ENCODE measurements at places on chromosomes 3 and 15.

DNA sequence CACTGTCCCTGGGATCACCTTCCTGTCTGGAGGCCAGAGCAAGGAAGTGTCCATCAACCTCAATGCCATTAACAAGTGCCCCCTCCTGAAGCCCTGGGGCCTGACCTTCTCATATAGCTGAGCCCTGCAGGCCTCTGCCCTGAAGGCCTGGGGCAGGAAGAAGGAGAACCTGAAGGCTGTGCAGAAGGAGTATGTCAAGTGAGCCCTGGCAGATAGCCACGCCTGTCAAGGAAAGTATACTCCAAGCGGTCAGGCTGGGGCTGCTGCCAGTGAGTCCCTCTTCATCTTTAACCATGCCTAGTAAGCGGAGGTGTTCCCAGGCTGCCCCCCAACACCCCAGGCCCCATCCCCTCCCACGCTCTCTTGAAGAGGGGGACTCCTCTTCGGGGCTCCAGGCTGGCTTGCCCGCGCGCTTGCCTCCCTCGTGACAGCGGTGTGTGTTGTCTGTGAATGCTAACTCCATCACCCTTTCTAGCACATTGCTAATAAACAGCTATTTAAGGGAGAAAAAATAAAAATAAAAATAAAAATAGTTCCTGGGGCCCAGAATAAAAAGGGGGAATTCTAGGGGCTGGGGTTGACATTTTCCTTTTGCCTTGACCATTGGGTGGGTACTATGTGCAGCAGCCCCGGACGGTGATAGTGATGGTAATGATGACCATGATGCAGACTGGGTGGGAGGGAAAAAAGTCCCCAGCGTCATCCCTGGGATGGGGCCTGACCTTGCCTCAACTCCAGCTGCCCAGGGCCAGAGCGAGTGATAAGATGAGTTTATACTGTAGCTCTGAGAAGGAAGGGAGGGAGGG lies 3.3 kb upstream of the ALAS1 start:
- H3K4me1 ChIP-seq = peaks cover 27% of the 10 kb centered on the region
- H3K36me3 ChIP-seq = no peaks in the 10 kb centered on the region
- H3K27me3 ChIP-seq = no peaks in the 10 kb centered on the region
- DNase-seq = no peak
- H3K4me3 ChIP-seq = no peak overlapping the region
- no peak overlapping the region for H3K27ac ChIP-seq

DNA sequence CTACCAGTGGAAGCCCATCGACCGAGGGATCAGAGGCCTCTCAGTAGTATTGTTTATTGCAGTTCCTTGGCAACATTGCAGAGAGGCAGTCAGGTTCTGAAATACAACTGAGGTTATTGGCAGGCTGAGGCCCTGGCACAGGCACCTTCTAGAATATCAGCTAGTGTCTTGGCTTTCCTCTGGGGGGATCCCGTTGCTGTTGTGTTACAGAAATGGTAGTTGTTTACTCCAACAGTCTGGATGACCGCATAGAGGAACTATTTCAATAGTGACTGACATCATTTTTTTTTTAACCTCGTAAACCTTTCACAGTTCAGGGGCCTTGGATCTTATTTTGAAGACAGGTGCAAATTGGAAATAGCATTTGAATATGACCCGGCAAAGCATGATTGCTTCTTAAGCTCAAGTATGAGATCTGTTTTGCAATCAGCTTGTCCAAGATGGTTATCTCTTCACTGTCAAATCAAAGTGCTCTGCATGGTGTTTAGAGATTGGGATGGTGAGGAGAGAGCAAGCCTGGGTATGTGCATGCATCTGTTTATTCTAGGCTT lies 63.9 kb downstream of the PGPEP1L start:
- H3K36me3 ChIP-seq = peaks cover 8% of the 10 kb centered on the region
- H3K27me3 ChIP-seq = no peaks in the 10 kb centered on the region
- no peaks in the 10 kb centered on the region for H3K4me1 ChIP-seq
- no peak overlapping the region for H3K4me3 ChIP-seq

- peak overlapping the region; percentile 60 for H3K27ac ChIP-seq
- no peak overlapping the region for H3K4me3 ChIP-seq
- peaks cover 7% of the 10 kb centered on the region for H3K36me3 ChIP-seq
- no peaks in the 10 kb centered on the region for H3K27me3 ChIP-seq
These were observed 106.3 kb upstream of the BOC start for GRCh38 chr3:113105093-113105449.

- no peak for DNase-seq
- H3K36me3 ChIP-seq = no peaks in the 10 kb centered on the region
- peaks cover 5% of the 10 kb centered on the region for H3K4me1 ChIP-seq
These were observed 52.9 kb downstream of the CLEC3B start for GRCh38 chr3:45078910-45079522.

GRCh38 chr3:84066915-84067314 lies 891.9 kb upstream of the CADM2 start:
- no peaks in the 10 kb centered on the region for H3K27me3 ChIP-seq
- H3K4me3 ChIP-seq = no peak overlapping the region
- no peak overlapping the region for H3K27ac ChIP-seq
- H3K4me1 ChIP-seq = peaks cover 7% of the 10 kb centered on the region
- no peaks in the 10 kb centered on the region for H3K36me3 ChIP-seq

GRCh38 chr15:45136378-45136764 lies 6.6 kb downstream of the DUOX1 start:
- no peak overlapping the region for H3K4me3 ChIP-seq
- peak overlapping the region; percentile 35 for H3K27ac ChIP-seq
- H3K27me3 ChIP-seq = peaks cover 56% of the 10 kb centered on the region

DNA sequence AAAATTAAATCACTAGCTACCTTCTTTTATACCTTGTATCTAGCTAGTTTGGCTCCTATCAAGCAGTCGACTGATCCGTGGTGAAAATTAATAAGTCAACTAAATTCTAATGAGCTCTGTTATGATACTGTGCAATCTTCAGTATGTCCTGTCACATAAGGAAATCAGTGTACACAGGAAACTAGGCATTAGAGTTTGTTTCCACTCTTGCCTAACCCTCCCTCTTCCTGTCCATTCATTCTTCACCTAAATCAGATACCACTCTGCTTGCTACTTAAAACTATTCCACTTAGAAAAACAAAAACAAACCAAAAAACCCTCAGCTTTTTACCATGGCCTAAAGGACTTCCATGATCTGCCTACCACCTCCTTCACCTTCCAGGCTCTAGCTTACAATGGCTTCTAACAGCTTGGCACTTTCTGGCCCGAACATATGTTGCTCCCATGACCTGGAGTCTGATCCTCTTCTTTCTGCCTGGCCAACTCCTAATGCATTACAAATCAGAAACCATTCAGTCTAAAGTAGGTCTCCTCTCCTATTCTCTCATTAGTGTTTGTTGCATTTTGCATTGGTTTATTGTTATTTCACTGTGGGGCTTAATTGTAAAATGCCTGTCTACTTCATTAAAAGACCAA lies 7.9 kb downstream of the RFC4 start:
- H3K27me3 ChIP-seq = no peaks in the 10 kb centered on the region
- H3K27ac ChIP-seq = no peak overlapping the region
- H3K4me1 ChIP-seq = peaks cover 4% of the 10 kb centered on the region
- DNase-seq = no peak
- H3K36me3 ChIP-seq = peaks cover 15% of the 10 kb centered on the region
- no peak overlapping the region for H3K4me3 ChIP-seq

DNA sequence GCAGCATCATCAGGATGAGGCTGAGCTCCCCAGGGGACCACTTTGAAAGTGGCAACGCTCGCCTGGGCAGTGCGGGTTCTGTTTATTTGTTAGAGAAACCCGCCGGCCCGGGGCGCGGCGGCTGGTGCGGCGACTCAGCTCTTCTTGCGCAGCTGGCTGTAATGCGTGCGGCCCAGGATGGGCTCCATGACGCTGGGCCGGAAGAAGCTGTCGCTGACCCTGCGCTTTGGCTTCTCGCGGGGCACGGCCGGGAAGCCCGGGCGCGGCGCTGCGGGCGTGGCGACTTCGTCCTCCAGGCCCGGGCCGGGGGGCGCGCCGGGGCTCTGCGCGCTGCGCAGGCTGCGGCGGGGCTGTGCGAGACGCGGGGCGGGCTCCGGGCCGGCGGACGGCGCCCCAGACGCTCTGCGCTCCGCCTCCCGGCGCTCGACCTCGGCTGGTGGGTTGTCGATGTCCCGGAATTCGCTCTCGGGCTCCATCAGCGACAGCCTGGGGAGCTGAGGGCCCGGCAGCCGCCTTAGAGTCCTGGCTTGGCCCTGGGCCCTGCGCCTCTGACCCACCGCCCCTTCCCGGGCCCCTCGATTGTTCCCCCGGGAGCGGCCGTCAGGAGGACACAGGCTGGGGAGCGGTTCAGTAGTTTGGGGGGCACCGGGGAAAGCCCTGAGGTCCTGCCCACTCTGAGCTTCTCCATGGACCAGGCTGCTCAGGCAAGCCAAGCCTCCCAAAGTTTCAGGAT lies 10.3 kb upstream of the KIF7 start:
- peak; percentile 53 for DNase-seq
- peaks cover 4% of the 10 kb centered on the region for H3K4me1 ChIP-seq
- no peak overlapping the region for H3K4me3 ChIP-seq
- no peak overlapping the region for H3K27ac ChIP-seq
- peaks cover 8% of the 10 kb centered on the region for H3K27me3 ChIP-seq

DNA sequence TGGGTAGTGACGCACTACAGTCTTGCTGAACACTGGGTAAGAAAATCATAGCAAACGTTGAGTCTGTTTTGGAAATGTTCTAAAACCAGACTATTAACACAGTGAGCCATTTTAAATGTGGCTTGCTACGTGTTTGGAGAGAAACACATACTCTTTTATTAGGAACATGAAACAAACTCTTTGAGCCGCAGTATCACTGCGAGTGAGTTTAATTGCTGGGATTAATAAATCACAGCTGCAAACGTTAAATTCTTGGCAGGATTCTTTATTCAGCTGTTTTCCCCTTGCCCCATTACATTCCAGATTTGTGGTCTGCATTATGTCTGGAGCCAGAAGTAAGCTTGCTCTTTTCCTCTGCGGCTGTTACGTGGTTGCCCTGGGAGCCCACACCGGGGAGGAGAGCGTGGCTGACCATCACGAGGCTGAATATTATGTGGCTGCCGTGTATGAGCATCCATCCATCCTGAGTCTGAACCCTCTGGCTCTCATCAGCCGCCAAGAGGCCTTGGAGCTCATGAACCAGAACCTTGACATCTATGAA lies 33.6 kb downstream of the BTD start:
- H3K4me3 ChIP-seq = no peak overlapping the region
- H3K36me3 ChIP-seq = no peaks in the 10 kb centered on the region
- peaks cover 48% of the 10 kb centered on the region for H3K4me1 ChIP-seq
- H3K27ac ChIP-seq = no peak overlapping the region
- DNase-seq = no peak

DNA sequence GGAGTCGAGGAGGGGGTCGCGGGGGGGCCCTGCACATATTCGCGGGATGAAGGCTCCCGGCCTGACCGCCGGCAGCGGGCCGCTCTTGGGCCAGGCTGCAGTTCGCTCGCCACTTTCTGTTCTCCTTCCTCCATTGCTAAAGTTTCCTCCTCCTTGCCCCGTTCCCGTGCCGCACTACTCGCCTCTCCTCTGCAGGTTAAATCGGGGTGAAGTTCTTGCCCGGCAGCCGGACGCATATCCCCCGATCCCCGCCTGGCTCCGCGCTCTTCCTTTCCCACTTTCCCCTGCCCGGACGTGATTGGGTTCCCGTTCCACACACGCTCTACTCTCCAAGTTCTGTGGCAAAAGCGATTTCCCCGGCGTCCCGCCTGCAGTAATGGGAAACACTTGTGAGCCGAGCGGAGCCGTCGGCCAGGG lies 556 bp downstream of the CRYBG3 start:
- DNase-seq = peak; percentile 27
- H3K36me3 ChIP-seq = no peaks in the 10 kb centered on the region
- peak overlapping the region; percentile 95 for H3K27ac ChIP-seq
- peaks cover 59% of the 10 kb centered on the region for H3K27me3 ChIP-seq
- H3K4me3 ChIP-seq = peak overlapping the region; percentile 94

DNA sequence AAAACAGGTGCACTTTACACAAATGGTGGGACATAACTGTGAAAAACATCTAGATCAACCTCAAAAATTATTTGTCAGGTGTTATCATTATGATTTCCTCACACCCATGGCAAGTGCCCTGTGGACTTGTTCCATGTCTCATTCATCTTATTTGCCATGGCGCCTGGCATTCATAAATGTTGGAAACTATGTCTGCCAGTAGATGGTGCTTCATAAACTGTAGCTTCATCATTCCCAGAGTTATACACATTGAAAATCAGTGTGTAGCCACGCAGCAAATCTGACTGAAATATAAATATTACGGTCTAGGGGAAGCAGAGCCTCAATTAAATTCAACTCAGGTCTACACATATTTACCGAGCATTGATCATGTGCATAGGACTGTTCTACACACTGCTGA lies 90.7 kb downstream of the IMPG2 start:
- H3K36me3 ChIP-seq = peaks cover 4% of the 10 kb centered on the region
- H3K27me3 ChIP-seq = no peaks in the 10 kb centered on the region
- H3K4me1 ChIP-seq = no peaks in the 10 kb centered on the region
- no peak for DNase-seq
- no peak overlapping the region for H3K27ac ChIP-seq

DNA sequence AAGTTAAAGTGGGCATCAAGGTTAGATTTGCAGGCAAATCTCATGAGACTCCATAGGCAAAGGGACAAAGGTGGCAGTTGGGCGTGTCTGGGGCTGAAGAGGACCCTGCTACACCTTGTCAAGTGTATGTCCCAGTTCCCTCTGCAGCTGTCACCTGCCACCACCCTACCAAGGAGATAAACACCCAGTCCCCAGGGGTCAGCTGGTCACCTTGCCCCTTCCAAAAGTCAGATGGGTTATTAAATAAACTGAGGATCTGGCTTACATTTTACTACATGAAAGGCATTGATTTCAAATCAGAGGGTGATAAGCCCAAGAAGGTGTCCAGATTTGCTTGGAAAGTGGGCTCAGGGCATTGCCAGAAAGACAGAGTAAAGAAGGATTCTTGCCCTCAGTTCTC lies 248.1 kb upstream of the TRIM42 start:
- H3K36me3 ChIP-seq = no peaks in the 10 kb centered on the region
- no peak for DNase-seq
- H3K4me1 ChIP-seq = peaks cover 15% of the 10 kb centered on the region
- H3K4me3 ChIP-seq = no peak overlapping the region
- no peak overlapping the region for H3K27ac ChIP-seq
- no peaks in the 10 kb centered on the region for H3K27me3 ChIP-seq

GRCh38 chr15:72925661-72926060 lies 126.6 kb upstream of the NEO1 start:
- no peaks in the 10 kb centered on the region for H3K36me3 ChIP-seq
- DNase-seq = no peak
- H3K4me3 ChIP-seq = no peak overlapping the region
- no peaks in the 10 kb centered on the region for H3K4me1 ChIP-seq

DNA sequence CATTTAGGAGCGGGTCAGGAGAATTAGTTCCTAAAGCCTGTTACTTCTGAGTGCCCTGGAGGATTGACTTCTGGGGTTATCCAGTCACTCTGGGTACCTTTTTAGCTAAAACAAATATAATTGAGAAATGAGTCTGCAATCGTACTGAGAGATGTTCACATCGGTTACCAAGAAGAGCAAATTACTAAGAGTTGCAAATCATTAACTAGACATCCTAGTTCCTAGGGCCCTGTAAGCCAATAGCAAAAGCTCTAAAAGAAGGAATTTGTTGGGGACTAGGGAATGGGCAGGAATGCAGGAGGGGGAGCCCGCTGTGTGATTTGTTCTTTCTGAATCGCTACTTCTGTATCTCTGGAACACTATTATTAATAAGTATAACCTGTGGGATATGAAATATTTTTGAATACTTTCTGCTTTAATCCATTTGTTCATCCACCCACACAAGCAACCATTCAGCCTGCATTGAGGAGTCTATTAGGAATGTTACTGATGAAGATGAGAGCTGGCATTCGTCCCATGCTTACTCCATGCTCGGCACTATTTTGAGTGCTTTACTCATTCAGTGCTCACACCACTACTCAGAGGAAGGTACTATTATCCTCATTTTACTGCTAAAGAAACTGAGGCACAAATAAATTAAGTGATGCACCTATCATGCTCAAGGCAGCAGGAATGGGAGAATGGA lies 31.5 kb upstream of the KY start:
- peaks cover 25% of the 10 kb centered on the region for H3K4me1 ChIP-seq
- no peak overlapping the region for H3K27ac ChIP-seq
- no peak for DNase-seq
- H3K4me3 ChIP-seq = no peak overlapping the region
